ENCODE measurements at places on chromosomes 6 and 20. TPM values are rescaled to one million over a fixed set of nuclear protein-coding genes. Genes with fewer than 3 reads are reported as not detected.

THEMIS gene
- not detected for total RNA-seq

OR2B2 gene
- total RNA-seq: not detected

CD40 gene
- total RNA-seq: 0.95 TPM

COL19A1 gene
- total RNA-seq: 0.16 TPM
